ENCODE measurements at places on chromosomes 7 and 10.

DNA sequence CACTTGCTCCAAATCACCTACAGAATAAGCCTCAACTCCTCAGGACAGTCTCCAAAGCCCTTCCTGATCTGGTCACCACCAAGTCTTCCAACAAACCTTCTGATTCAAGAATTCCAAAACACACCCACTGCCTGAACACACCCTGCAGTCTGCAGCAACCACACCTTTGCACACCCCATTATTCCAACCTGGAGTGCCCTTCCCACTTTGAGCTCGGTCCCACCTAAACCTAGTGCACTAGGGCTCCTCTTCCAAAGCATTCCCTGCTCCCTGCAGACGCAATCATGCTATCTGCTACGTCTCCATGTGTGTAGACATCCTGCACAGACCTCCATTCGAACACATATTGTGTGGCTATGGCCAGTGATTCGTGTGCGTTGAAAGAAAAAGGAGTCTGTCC, 289.3 kb downstream of the GRID1 start:
- H3K4me1 ChIP-seq, result no peaks in the 10 kb centered on the region
- peaks cover 36% of the 10 kb centered on the region for H3K27me3 ChIP-seq
- DNase-seq, result no peak
- no peak overlapping the region for H3K27ac ChIP-seq

DNA sequence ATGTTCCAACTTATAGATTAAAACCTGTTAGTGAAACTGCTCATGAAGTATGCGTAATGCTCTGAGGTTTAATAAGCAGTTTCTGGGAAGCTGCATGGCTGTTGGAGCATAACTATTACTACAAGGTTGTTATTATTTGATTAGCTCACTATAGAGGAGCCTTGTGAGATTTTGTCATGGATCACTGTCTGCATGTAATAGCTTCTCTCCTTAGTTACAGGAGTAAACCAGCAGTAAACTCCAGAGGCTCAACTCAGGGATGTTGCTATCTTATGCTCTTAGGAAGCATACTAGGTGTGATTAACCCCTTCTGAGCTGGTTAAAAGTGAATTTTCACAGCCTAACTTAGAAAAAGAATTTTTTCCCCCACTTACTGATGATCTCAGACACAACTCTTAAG, 63.6 kb upstream of the IFRD1 start:
- no peaks in the 10 kb centered on the region for H3K36me3 ChIP-seq
- peaks cover 4% of the 10 kb centered on the region for H3K4me1 ChIP-seq
- no peak overlapping the region for H3K4me3 ChIP-seq
- no peaks in the 10 kb centered on the region for H3K27me3 ChIP-seq

DNA sequence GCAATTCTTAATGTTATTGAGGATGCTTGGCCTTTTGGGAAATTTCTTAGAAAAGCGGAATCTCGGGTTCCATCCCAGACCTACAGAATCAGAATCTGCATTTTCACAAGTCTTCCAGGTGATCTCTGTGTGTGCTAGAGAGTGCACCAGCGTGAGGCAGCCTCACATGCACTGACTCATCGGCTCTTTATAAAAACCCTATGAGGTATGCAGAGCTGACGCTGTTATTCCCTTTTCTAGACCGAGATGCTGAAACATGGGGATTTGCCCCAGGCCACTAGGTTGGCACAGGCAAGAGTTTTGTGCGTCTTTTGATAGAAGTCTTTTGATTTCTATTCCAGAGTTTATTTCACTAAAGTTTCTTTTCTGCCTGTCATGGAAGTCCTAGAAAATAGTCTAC, 61.2 kb downstream of the CDCA7L start:
- H3K4me1 ChIP-seq, result no peaks in the 10 kb centered on the region
- no peaks in the 10 kb centered on the region for H3K36me3 ChIP-seq
- H3K27me3 ChIP-seq, result no peaks in the 10 kb centered on the region
- H3K27ac ChIP-seq, result no peak overlapping the region

GRCh38 chr10:103659674-103660363, 166.3 kb downstream of the NEURL1 start:
- H3K4me1 ChIP-seq, result peaks cover 15% of the 10 kb centered on the region
- H3K27ac ChIP-seq, result peak overlapping the region; percentile 91
- peak overlapping the region; percentile 88 for H3K4me3 ChIP-seq
- H3K36me3 ChIP-seq, result peaks cover 13% of the 10 kb centered on the region

- H3K27me3 ChIP-seq, result no peaks in the 10 kb centered on the region
- H3K4me1 ChIP-seq, result peaks cover 34% of the 10 kb centered on the region
- H3K36me3 ChIP-seq, result peaks cover 4% of the 10 kb centered on the region
- peak overlapping the region; percentile 69 for H3K27ac ChIP-seq
- DNase-seq, result no peak
- H3K4me3 ChIP-seq, result no peak overlapping the region
These were observed 253.5 kb upstream of the LRGUK start for GRCh38 chr7:133873631-133874030.

DNA sequence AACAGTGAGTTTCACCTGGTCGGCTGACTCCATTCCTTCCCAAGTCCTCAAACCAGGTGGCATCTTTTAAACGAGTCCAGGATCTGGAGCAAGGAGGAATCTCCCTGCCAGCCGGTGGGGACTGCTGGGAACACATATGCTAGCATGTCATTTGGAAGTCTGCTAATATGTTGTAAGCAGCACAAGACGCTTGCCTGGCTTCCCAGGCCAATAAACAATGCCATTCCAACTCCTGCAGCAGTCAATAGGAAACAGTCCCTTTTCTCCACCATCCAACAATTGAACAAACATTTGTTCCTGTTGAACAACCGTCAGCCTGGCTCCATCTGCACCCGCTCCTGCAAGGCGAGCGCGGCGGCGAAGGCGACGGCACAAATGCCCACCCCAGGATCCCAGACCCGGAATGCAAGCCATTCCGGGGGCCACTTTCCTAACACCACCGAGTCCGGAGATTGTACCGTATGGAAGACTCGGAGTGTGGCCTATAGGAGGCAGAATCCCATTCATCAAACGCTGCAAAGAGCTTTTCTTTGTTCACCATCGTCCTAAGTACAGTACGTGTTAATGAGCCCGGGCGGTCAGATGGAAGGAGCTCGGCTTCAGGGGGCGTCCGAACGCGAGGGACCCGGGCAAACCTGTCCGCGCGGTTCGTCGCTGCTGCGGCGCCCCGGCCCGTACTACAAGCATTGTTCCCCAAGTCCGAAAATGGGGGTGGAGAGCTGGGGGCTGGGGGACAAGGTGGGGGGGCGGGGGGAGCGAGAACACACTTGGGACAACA, 1.6 kb downstream of the FAM53B start:
- H3K4me3 ChIP-seq, result peak overlapping the region; percentile 91
- H3K27me3 ChIP-seq, result no peaks in the 10 kb centered on the region
- H3K4me1 ChIP-seq, result peaks cover 52% of the 10 kb centered on the region
- peaks cover 44% of the 10 kb centered on the region for H3K36me3 ChIP-seq
- no peak for DNase-seq

- peaks cover 45% of the 10 kb centered on the region for H3K27me3 ChIP-seq
- H3K4me3 ChIP-seq, result no peak overlapping the region
These were observed 60.9 kb downstream of the GRB10 start for GRCh38 chr7:50721661-50722259.

GRCh38 chr7:41629711-41630111, 73.2 kb downstream of the INHBA start:
- no peaks in the 10 kb centered on the region for H3K36me3 ChIP-seq
- no peaks in the 10 kb centered on the region for H3K4me1 ChIP-seq
- DNase-seq, result no peak
- no peak overlapping the region for H3K4me3 ChIP-seq

- no peak overlapping the region for H3K27ac ChIP-seq
- no peaks in the 10 kb centered on the region for H3K36me3 ChIP-seq
- H3K27me3 ChIP-seq, result peaks cover 31% of the 10 kb centered on the region
- no peak for DNase-seq
- H3K4me1 ChIP-seq, result no peaks in the 10 kb centered on the region
These were observed 181.6 kb downstream of the NPSR1 start for GRCh38 chr7:34839645-34840044.

GRCh38 chr7:37698782-37699181, 15.2 kb downstream of the GPR141 start:
- H3K27ac ChIP-seq, result no peak overlapping the region
- H3K4me1 ChIP-seq, result peaks cover 18% of the 10 kb centered on the region
- no peak overlapping the region for H3K4me3 ChIP-seq
- H3K27me3 ChIP-seq, result peaks cover 5% of the 10 kb centered on the region
- no peak for DNase-seq

- no peak overlapping the region for H3K4me3 ChIP-seq
- no peaks in the 10 kb centered on the region for H3K27me3 ChIP-seq
- peaks cover 62% of the 10 kb centered on the region for H3K36me3 ChIP-seq
These were observed 20.3 kb upstream of the NFKB2 start for GRCh38 chr10:102375250-102375649.

DNA sequence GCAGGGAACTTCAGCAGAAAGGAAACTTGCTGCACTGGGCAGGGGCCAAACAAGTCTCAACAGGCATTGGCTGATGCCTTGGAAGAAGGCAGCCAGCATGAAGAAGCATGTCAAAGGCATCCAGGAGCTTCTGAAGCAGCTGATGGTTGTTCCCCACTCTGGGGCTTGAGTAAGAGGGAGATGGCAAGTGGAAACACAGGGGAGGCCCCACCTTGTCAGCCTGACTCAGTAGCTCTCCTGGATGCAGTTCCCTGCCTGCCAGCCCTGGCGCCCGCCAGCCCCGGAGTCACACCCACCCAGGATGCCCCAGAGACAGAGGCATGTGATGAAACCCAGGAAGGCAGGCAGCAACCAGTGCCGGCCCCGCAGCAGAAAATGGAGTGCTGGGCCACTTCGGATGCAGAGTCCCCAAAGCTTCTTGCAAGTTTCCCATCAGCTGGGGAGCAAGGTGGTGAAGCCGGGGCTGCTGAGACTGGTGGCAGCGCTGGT, 96.5 kb downstream of the TACC2 start:
- H3K36me3 ChIP-seq, result peaks cover 3% of the 10 kb centered on the region

DNA sequence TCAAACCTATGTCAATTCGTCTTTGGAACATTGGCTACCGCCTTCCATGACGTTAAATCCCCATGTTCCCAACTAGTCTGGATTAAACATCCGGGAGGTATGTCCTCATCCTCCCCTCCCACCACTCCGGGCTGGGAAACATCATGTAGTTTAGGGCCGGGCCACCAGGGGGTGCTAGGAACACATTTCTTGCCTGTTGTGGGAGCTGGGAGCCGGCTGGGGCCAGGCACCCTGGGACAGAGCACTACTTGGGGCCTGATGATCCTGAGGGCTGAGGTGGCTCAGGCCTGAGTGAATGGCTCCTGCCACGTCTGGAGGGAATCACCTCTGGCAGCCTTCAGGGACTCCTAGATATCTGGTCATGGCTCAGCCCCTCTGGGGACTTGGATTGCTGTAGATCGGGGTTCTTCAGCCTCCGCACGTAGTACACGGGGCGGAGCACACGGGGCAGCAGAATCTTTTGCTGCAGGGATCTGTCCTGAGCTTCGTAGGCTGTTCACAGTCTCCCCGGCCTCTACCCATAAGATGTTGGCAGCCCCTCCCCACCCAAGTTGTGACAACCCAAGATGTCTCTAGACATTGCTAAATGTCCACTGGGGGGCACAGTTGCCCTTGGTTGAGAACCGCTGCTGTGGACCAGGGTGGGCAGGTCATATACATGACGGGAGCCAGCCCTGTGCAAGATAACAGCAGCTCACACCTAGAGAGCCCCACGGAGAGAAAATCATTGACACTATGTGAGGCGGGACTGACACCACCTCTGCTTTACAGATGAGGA, 141.2 kb upstream of the ZNF716 start:
- no peaks in the 10 kb centered on the region for H3K27me3 ChIP-seq
- no peak overlapping the region for H3K27ac ChIP-seq
- DNase-seq, result no peak
- H3K36me3 ChIP-seq, result peaks cover 3% of the 10 kb centered on the region
- no peaks in the 10 kb centered on the region for H3K4me1 ChIP-seq

- H3K36me3 ChIP-seq, result no peaks in the 10 kb centered on the region
- H3K27me3 ChIP-seq, result no peaks in the 10 kb centered on the region
- DNase-seq, result no peak
- no peaks in the 10 kb centered on the region for H3K4me1 ChIP-seq
These were observed 26.7 kb upstream of the CD36 start for GRCh38 chr7:80611779-80612178.

GRCh38 chr10:133396035-133396624, 2.2 kb downstream of the MTG1 start:
- H3K27me3 ChIP-seq, result no peaks in the 10 kb centered on the region
- H3K4me1 ChIP-seq, result peaks cover 32% of the 10 kb centered on the region
- H3K27ac ChIP-seq, result no peak overlapping the region
- no peak for DNase-seq
- peaks cover 48% of the 10 kb centered on the region for H3K36me3 ChIP-seq
- peak overlapping the region; percentile 92 for H3K4me3 ChIP-seq

GRCh38 chr7:103915680-103916357, 73.6 kb downstream of the RELN start:
- H3K4me3 ChIP-seq, result no peak overlapping the region
- H3K4me1 ChIP-seq, result no peaks in the 10 kb centered on the region
- DNase-seq, result no peak
- H3K27ac ChIP-seq, result no peak overlapping the region
- H3K27me3 ChIP-seq, result peaks cover 6% of the 10 kb centered on the region

- H3K27ac ChIP-seq, result no peak overlapping the region
- H3K27me3 ChIP-seq, result no peaks in the 10 kb centered on the region
- DNase-seq, result no peak
- H3K36me3 ChIP-seq, result no peaks in the 10 kb centered on the region
- H3K4me3 ChIP-seq, result no peak overlapping the region
These were observed 79.2 kb downstream of the ABCA13 start for GRCh38 chr7:48250441-48250951.

GRCh38 chr10:130360826-130361311, 224.7 kb downstream of the GLRX3 start:
- H3K27me3 ChIP-seq, result no peaks in the 10 kb centered on the region
- peaks cover 6% of the 10 kb centered on the region for H3K36me3 ChIP-seq
- no peaks in the 10 kb centered on the region for H3K4me1 ChIP-seq
- no peak overlapping the region for H3K4me3 ChIP-seq
- no peak for DNase-seq

DNA sequence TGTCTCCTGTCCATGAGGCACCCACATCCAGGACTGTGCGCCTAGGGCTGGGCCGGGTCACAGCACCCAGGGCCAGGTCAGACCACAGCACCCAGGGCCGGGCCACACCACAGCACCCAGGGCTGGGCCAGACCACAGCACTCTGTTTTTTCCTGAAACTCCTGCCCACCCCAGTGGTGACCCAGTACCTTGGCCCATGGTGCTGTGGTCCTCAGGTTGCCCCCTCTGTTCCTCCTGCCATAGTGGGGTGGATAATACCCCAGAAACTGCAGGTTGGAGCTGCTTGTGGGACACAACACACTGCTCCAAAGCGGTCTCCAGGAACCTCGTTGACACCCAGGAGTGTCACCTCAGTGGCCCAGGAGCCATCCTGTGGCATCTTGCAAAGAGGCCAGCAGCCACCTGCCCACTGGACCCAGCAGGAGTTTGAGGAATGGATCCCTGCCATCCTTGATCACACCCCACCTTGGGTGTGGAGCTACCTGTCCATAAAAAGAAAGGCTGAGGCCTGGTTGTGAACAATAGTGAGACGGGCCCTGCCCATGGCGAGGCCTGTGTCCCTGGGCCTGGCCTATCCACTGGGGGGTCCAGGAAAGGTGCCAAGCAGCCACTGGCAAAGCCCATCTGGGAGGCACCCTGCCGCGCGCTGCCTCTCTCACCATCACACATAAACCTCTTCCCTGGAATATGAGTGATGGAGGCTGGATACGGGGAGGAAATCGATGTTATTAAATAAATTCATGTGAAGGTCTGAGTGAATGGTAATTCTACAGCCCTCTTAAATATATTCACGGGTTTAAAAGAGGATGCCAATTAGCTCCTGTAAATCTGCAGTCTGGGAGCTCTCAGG, 89.0 kb downstream of the NKX6-2 start:
- no peaks in the 10 kb centered on the region for H3K4me1 ChIP-seq
- H3K27me3 ChIP-seq, result no peaks in the 10 kb centered on the region
- DNase-seq, result no peak
- peaks cover 7% of the 10 kb centered on the region for H3K36me3 ChIP-seq

Data from effector memory CD8-positive, alpha-beta T cell (primary cell).